ENCODE measurements at places on chromosomes 16 and 17. TPM values are rescaled to one million over a fixed set of nuclear protein-coding genes. Genes with fewer than 3 reads are reported as not detected.

TAC4 gene
- total RNA-seq = not detected

ZNF423 gene
- 42.3 TPM for total RNA-seq

BCO1 gene
- 4.2 TPM for total RNA-seq

SULT1A1 gene
- 4.2 TPM for total RNA-seq

CA7 gene
- not detected for total RNA-seq

CLEC3A gene
- total RNA-seq = not detected

NPIPA3 gene
- total RNA-seq = not detected

ALOX12B gene
- total RNA-seq = 0.28 TPM

TMIGD1 gene
- not detected for total RNA-seq

MYH1 gene
- not detected for total RNA-seq

EPOP gene
- 8.0 TPM for total RNA-seq

CLDN6 gene
- total RNA-seq = 60.0 TPM

NR1D1 gene
- 0.87 TPM for total RNA-seq

HEATR3 gene
- total RNA-seq = 26.7 TPM

SEPTIN12 gene
- not detected for total RNA-seq

SRCAP gene
- 4.6 TPM for total RNA-seq

KRT16 gene
- not detected for total RNA-seq

CACNG3 gene
- not detected for total RNA-seq

ZACN gene
- not detected for total RNA-seq

Measured in neural progenitor cell (in vitro differentiated cells).